ENCODE measurements at places on chromosomes 3 and 15.

GRCh38 chr15:96851613-96852012 is 521.1 kb downstream of the NR2F2 start:
- no peak for DNase-seq

GRCh38 chr15:73928971-73929627 is 2.8 kb downstream of the LOXL1 start:
- no peak for DNase-seq

GRCh38 chr3:153866901-153867300 is 254.3 kb upstream of the ARHGEF26 start:
- no peak for DNase-seq

GRCh38 chr15:55552926-55553325 is 35.2 kb downstream of the PYGO1 start:
- peak; percentile 12 for DNase-seq

- no peak for DNase-seq
Observed at GRCh38 chr3:181534781-181535221, 176.9 kb upstream of the SOX2 start.

GRCh38 chr3:114445233-114445632 is 151.4 kb downstream of the TIGIT start:
- DNase-seq: no peak

DNA sequence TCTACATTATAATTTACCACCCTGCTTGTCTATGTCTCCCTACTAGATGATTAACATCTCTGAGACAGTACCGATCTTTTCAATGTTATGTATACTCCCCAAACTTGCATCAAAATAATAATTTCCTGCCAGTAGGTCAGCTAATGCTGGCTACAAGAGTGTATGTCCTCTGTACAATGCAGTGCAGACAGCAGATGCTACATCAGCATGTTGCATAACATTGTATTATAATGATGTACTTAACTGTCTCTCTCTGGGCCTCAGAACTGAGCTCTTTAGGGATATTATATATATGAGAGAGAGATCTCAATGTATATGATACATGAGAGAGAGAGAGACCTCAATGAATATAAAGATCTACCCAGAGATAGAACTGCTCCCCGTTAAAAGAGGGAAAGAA is 456.6 kb downstream of the SHQ1 start:
- DNase-seq: no peak

GRCh38 chr3:171802590-171802956 is 7.7 kb downstream of the PLD1 start:
- DNase-seq: no peak

DNA sequence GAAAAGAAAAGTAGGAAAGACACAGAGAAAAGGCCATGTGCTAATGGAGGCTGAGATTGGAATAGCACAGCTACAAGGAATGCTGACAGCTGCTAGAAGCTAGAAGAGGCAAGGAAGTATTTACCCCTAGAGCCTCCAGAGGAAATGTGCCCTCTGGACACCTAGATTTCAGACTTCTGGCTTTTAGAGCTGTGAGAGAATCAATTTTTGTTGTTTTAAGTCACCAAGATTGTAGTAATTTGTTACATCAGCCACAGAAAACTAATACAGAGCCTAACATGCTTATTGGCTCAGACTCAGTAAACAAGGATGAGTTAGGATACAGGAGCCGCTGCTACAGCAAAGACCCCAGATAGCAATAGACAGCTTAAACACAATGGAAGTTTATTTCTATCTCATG is 33.1 kb upstream of the GLCE start:
- no peak for DNase-seq

DNA sequence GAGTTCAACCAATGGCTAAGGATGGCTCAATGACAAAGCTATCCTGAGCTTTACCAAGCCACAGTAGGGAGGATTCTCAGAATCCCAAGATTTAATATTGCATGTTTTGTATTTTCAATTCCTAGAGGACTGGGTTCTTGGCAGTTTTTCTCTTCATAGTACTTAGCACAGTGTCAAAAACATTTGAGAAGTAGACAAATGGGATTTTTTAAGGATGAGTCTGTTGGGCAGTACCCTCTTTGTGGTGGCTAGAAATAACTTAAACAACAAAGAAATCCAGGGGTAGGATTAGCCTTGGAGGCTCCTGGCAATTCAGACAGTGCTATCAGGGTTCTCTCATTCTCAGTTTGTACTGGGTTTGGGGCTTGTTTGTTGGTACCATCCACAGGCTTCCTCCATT is 212.8 kb upstream of the RORA start:
- no peak for DNase-seq

DNA sequence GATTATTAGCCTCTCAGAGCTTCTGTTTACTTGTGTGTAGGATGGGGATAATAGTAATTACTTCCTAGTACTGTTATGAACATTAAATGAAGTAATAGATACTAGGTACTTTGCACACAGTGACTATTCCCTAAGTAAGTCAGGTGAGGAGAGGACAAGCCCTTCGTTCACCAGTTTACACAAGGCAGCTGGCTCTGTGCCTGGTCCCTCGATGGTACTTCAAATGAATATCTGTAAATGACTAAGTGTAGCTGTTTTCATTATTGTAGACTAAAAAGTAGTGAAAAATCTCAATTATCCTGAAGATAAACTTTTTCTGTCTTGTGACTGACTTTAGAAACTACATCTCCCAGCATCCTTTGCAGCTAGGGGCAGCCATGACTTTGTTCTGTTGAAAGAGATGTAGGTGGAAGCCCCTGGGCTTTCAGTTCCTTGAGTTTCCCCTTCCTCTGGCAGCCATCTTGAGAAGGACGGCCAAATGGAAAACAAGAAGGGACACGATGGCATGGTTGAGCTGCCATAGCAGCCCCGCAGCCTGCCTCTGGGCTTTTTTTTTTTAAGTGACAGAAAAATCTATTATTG is 11.7 kb upstream of the WNT7A start:
- DNase-seq: no peak

DNA sequence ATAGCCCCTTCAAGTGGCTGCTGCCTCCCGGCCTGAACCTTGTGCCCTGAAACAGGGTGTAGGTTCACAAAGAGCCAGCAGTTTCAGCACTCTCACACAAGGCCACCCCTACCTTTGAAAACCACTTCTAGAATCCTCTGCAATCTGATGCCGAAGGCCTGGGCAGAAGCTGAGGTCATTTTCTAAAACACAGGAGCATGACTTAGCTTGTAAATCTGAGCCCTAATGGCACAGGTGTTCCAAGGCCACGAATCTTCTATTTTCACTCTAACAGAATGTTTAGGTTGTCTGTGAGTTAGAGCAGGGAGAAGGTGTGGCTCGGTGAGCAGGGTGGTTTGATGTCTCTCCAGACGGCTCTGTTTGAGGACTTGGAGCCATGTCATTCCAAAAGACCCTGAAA is 62.3 kb downstream of the SYNM start:
- no peak for DNase-seq

- DNase-seq: no peak
Observed at GRCh38 chr3:65633018-65633638, 405.6 kb downstream of the MAGI1 start.

DNA sequence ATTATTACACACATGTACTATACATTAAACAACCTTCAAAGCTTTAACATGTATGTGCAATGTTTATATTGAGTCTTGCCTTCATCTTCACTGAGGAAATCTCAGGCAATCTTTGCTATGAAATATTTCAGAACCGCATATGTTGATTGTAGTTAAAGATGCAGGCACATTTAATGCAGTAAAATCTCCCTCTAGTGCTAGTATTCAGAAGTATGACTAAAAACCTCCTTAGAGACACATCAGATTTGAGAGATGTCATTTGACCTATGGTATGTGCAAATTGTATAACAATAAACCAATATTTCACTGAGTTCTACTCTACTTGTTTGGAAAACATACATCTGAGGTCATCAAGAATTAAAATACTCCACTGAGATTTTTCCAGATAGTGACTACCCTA is 123.8 kb upstream of the C15orf61 start:
- DNase-seq: no peak

DNA sequence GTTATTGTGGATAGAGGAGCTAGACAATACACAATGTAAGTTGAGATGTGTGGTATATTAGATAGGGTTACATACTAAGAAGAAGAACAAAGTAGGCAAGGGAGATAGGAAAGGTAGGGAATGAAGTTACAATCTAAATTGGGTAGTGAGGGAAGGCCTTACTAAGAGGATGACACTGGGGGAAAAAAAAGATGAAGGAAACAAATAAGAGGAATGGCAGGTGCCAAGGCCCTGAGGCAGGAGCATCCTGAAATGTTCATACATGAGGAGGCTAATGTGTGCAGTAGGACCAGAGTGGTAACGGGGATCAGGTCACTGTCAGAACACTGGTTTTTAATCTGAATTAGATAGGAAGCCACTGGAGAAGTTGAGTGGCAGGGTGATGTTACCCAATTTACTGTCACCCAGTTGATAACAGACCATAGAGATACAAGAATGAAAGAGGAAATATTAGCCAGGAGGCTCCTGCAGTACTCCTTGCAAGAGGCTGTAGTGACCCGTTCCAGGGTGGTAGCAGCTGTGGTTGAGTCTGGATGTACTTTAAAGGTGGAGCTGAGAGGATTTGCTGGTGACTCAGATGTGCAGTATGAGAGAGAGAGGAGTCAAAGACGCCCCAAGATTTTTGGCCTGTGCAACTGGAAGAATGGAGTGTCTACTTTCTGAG is 14.4 kb downstream of the RTP1 start:
- no peak for DNase-seq

- no peak for DNase-seq
Observed at GRCh38 chr3:16848007-16848406, 36.7 kb upstream of the PLCL2 start.

- DNase-seq: no peak
Observed at GRCh38 chr15:93001156-93001555, 87.9 kb downstream of the RGMA start.

- DNase-seq: no peak
Observed at GRCh38 chr3:113118336-113118735, 93.0 kb upstream of the BOC start.

GRCh38 chr3:103337179-103337845 is 902.5 kb downstream of the ZPLD1 start:
- DNase-seq: no peak

DNA sequence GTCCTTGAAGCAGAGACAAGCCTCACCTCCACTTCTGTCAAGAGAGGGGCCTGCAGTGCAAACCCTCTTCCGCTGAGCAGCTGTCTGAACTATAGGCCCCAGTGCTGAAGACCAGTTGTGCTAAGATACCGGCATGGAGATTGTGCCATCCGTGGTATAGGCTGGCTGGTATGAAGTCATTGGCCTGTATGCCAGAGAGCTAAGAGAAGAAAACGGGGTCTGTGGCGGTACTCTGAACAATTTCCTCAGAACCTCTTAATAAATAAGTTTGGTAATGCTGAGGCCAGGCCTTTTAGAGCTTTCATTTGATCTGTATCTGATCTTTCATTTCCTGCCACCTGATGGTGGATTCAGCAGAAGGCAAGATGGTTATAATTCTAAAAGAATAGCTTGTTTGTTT is 123.0 kb downstream of the LRIG1 start:
- DNase-seq: no peak

GRCh38 chr3:159852266-159852665 is 136.4 kb upstream of the IL12A start:
- no peak for DNase-seq

- no peak for DNase-seq
Observed at GRCh38 chr3:197305854-197306253, 7.4 kb upstream of the DLG1 start.

- no peak for DNase-seq
Observed at GRCh38 chr3:122365073-122365472, 18.0 kb downstream of the MIX23 start.

GRCh38 chr3:20123131-20123652 is 62.8 kb downstream of the SGO1 start:
- DNase-seq: no peak

- no peak for DNase-seq
Observed at GRCh38 chr3:168671091-168671490, 575.4 kb upstream of the GOLIM4 start.

- DNase-seq: no peak
Observed at GRCh38 chr3:2360815-2361214, 262.1 kb downstream of the CNTN4 start.

DNA sequence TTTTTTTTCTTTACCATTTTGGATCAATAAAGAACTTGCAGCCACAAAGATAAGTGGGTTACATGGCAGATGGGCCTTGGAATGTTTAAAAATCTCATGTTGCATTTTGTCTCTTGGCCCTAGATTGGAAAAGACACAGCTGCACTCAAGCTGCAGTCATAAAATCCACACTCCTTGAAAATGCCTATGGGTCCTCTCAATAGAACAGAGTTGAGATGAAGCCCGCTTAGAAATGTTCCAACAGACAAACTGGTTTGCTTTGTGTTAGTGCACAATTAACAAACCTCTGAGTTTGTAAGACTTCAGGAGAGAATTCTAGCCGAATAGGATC is 401.2 kb upstream of the CDIN1 start:
- DNase-seq: no peak

- DNase-seq: no peak
Observed at GRCh38 chr15:101162701-101163483, 89.0 kb downstream of the CHSY1 start.

DNA sequence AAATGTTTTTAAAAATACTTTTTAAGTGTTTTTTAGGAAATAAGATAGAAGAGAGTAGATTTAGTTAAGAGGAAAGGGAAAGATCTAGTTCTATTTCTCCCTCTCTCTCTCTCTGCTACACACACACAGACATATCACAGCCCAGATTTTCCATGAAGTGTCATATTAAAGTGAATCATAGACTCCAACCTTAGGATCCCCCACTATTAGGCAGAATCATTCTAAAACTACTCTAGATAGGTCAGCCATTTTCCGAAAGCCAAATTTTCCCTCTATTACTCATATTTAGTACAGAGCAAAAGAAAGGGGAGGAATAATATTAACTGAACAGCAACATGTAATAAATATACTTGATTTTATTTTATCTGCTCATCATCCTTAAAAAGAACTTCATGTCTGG is 45.1 kb upstream of the RSL24D1 start:
- DNase-seq: no peak

GRCh38 chr3:8457039-8457438 is 44.6 kb upstream of the LMCD1 start:
- no peak for DNase-seq

GRCh38 chr3:136703429-136703828 is 48.7 kb downstream of the STAG1 start:
- DNase-seq: no peak

- DNase-seq: no peak
Observed at GRCh38 chr3:175163686-175164085, 304.6 kb downstream of the NAALADL2 start.

GRCh38 chr15:39908186-39908585 is 11.9 kb downstream of the GPR176 start:
- no peak for DNase-seq

- DNase-seq: no peak
Observed at GRCh38 chr3:4735243-4735642, 242.1 kb downstream of the ITPR1 start.

GRCh38 chr15:23072633-23073032 is 33.3 kb upstream of the TUBGCP5 start:
- DNase-seq: no peak

GRCh38 chr15:68402432-68403160 is 29.4 kb downstream of the ITGA11 start:
- no peak for DNase-seq

GRCh38 chr3:55441499-55441898 is 45.6 kb downstream of the WNT5A start:
- no peak for DNase-seq
